SHP77 treated with DMSO at 0.1 percent for 48 hours (cell line): ENCODE measurements at places on chromosomes 5 and 9.

DNA sequence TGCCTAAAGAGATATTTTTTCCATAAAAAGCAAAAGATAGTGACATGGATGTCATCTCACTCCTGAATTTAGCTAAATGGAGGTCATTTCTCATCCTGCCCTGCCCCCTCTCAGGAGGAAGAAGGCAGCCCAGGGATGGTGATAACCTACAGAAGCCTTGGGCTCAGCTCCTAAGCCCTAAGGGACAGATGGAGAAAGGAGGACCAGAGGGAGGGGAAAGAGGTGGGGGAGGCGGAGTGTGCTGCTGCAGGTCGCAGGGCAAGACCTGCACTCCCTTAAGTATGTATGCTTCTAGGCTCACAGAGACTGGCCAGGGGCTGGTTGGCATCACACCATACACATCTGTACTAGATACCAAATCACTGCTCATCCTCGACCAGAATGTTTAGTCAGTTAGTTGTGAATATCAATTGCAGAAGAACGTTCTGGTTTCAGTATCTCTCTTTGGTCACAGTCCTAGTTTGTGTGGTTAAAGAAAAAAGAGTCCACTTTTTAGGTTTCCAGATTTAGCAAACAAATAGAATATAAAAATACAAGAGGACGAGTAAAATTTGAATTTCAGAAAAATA, 18.4 kb upstream of the CDKN2AIPNL start:
- no peak for DNase-seq

- no peak for DNase-seq
Measured at GRCh38 chr9:12425878-12426864, 267.0 kb upstream of the TYRP1 start.

GRCh38 chr9:76412638-76413037, 18.4 kb upstream of the RFK start:
- no peak for DNase-seq

DNA sequence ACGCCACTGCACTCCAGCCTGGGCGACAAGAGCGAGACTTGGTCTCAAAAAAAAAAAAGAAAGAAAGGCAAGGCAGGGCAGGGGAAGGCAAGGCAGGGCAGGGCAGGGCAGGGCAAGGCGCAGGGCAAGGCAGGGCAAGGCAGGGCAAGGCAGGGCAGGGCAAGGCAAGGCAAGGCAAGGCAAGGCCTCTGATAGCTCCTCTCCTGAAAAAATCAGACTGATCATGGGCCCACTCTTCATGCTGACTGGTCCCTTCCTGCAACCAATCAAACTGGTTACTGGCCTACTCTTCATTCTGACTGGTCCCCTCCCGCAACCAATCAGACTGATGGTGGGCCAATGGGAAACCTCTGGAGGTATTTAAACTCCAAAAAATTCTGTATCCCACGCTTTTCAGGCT, 3.4 kb upstream of the ZBTB5 start:
- DNase-seq = no peak

GRCh38 chr9:83639266-83639665, 16.3 kb downstream of the IDNK start:
- DNase-seq = no peak

- DNase-seq = no peak
Measured at GRCh38 chr5:170092455-170093101, 13.1 kb upstream of the FOXI1 start.

- DNase-seq = no peak
Measured at GRCh38 chr5:157196045-157196444, 15.4 kb downstream of the ITK start.

GRCh38 chr5:7690557-7690956, 160.4 kb downstream of the CFAP90 start:
- DNase-seq = no peak

- DNase-seq = no peak
Measured at GRCh38 chr5:107958861-107959260, 288.1 kb upstream of the EFNA5 start.

- no peak for DNase-seq
Measured at GRCh38 chr9:86589273-86589672, 235.1 kb upstream of the TUT7 start.

DNA sequence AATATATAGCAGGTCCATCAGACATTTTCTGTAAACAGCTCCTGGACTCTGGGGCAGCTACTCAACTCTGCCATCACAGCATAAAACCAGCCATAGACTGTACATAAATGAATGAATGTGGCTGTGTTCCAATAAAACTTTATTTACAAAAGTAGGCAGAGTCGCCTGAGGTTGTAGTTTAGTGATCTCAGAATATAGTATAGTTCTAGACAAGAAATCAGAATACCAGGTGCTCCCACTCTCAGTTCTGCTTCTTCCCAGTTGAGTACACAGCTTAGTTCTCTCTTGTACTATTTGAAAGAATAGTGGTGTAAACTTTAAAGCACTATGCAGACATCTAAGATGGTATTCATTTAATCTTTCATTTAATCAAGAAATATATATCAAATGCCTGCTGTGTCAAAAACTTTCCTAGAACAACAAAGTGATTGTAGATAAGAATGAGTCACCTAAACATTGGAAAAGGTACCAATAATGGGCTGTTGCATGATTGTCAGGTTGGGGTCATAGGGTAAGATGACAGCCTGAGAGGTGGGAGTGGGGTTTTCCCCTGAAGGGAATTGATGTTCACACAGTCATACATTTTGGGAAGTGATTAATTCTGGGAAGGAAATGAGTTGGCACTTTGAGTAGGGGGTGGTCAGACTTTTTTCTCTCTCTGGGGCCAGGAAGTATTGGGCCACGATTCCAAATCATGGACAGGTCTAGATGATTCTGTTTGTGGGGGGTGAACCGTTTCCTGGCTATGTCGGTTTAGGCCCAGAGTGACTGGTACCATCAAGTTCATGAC, 37.0 kb downstream of the TNFSF8 start:
- peak; percentile 11 for DNase-seq

- peak; percentile 41 for DNase-seq
Measured at GRCh38 chr5:59587489-59588337, 305.8 kb downstream of the PDE4D start.

DNA sequence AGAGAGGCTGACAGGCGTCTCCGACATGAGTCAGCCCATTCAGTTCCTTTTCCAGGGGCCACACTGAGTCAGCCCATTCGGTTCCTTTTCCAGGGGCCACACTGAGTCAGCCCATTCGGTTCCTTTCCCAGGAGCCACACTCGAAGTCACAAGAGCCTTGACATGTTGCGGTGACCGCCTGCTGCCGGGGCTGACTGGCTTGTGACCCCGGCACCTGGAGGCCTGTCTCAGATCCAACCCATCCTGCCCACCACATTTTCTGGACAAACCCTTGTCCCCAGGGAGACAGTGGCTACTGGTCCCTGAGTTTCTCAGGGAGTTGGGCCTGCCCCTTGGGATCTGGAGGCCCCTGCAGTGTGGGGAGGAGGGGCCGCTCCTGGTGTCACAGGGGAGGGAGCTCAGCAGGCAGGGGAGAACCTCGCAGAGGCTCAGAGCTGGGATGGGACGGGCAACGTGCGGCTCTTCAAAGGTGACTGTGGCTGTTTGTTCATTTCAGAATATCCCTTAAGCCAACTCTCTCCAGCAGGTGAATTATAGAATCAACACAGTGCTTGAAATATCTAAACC, 40.5 kb upstream of the LPCAT1 start:
- DNase-seq = no peak

GRCh38 chr5:32103521-32103920, 70.6 kb downstream of the GOLPH3 start:
- DNase-seq = no peak

DNA sequence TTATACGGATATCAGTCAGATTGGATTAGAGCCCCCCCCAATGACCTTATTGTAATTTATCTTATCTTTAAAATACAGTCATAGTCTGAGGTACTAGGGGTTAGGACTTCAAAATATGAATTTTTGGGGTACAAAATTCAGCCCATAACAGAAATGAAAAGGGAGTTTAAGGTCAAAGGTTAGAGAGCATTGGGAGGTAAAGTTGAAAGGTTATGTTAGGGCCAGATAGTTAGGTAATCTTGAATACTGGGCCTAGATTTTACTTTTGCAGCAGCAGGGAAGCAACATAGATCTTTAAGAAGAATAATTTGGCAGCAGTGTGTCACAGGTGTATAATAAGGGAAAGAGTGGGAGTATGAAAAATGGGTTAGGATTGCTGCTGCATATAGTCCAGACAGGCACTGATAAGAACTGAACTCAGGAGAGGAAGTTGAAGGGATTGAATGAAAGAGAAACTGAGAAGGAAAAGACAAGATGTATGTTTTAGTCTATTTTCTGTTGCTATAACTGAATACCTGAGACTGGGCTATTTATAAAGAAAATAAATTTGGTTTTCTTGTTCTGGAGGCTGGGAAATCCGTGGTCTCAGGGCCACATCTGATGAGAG, 10.7 kb upstream of the GCNT4 start:
- no peak for DNase-seq

DNA sequence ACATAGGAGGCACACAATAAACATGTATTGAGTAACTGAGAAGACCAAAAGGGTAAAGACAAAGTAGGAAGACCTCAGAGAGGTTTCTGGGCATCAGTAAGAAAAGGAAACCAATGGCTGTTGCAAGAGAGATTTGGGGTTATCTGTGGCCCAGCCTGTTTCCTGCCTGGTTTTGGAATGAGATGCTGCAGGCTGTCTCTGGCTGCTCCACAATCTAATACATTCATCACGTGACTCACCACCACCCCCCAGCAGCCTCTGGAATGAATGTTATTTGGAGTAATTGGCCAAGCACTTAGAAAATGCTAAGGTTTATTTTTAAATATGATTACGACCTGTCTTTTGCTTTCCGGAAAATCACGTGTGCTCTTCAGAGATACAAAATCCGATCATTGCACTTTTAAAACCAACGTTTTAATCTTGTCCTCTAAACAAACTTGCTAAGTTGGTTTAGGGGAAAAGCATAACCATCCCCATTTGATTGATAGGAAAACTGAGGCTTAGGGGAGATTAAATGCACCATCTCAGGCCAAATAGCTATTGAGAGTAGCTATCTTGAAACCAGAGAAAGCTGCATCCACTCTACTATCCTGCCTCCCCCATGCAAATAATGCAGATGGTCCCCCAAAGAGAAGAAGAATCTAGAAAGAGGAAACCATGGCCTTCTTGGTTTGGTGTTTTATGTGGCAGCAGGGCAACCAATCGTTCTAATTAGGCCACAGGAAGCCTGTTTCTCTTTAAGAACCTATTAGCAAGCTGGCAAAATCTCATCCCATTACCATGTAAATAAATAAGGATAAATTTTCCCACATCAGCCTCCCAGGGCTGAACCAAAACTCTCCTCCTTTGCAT, 151.8 kb upstream of the ADRA1B start:
- no peak for DNase-seq

DNA sequence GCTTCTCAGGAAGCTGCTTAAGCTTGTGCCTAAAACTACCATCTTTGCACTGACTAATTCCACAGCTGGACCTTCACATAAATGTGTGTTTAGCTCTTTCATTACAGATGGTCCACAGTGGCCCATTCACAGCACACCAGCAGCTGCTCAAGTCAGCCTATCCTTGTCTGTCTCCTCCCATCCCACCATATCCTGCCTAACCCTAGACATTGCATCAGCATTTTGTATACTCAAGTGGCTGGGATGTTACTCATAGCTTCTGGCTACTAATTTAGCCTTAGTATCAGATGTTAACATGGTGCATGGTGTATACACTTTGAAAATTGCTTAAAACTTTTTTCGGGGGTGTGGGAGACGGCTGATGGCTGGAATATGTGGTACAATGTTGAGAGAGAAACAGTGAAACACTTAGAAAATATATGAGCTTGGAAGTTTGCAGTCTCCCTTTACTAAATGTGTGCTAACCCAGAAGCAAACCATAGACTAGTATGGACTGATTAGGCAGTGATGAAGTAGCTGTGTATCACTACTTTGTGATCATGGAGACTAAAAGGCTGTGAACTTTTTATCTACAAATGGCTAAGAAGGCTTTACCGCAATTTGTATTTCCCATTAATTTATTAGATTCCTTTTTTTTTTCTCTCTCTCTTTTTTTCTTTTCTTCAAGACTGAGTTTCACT, 83.1 kb downstream of the JMY start:
- no peak for DNase-seq

GRCh38 chr5:144017631-144018030, 152.8 kb downstream of the YIPF5 start:
- DNase-seq = no peak

- no peak for DNase-seq
Measured at GRCh38 chr5:128082551-128083032, 974 bp upstream of the SLC12A2 start.

GRCh38 chr5:153974131-153974812, 64.4 kb downstream of the FAM114A2 start:
- no peak for DNase-seq

DNA sequence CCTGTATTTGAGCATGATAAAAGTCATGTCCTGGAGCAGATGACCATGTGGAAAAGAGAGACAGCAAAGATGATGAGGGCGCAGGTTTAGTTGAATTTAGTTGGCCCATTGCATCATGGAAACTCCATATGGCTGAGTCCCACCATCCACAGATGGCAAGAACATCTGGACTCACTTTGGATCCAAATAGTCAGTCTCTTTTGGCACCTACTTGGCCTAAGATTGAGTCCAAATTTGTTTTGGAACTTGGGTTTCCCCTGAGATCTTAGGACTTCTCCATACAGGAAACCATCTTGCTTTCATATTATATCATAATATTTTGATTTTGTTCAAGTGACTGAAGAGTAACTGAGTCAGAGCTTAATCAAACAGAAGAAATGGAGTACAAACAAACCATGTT, 217.5 kb downstream of the DRD1 start:
- no peak for DNase-seq

GRCh38 chr5:1180841-1181271, 20.5 kb upstream of the SLC6A19 start:
- no peak for DNase-seq
